ENCODE measurements at places on chromosomes 13 and 19. TPM values are rescaled to one million over a fixed set of nuclear protein-coding genes. Genes with fewer than 3 reads are reported as not detected.

HCST gene
- total RNA-seq, result not detected

DEDD2 gene
- 31.2 TPM for total RNA-seq

S1PR5 gene
- total RNA-seq, result 0.57 TPM

CEACAM20 gene
- total RNA-seq, result 0.16 TPM

DNA sequence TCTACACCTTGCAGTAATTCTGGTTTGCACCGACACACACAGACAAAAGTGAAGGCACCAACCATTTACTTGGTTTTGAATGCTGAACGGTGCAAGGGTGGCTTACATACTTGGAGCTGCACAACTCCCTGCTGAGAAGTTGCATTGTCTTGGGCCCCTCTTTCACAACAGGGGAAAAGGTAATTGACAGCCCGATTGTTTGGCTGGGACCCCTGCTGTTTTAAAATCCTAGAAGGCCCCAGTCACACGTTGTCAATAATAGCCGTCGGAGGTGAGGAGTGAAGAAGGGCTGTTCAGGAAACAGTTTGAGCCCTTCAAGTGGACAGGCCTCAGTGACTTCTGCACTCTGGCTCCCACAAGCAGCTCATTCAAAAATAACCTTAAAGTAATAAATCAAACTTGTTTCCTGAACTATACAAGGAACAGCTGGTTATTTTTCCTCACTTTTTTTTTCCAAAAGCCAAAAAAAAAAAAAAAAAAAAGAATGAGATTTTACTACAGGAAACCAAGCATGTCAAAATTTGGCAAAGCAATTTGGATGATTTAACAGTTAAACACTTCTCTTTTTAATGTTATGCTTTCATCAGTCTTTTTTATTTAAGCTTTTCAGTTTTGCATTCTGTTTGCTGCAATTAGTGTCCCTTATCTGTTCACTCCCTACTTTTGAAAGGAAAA, 19.0 kb upstream of the SPRY2 start:
- H3K27ac ChIP-seq, result no peak overlapping the region
- no peaks in the 10 kb centered on the region for H3K36me3 ChIP-seq
- peaks cover 26% of the 10 kb centered on the region for H3K4me1 ChIP-seq
- DNase-seq, result no peak
- H3K4me3 ChIP-seq, result no peak overlapping the region

GRCh38 chr13:97696921-97697320, 256.6 kb upstream of the IPO5 start:
- H3K4me3 ChIP-seq, result no peak overlapping the region
- H3K27me3 ChIP-seq, result no peaks in the 10 kb centered on the region
- no peaks in the 10 kb centered on the region for H3K36me3 ChIP-seq
- H3K4me1 ChIP-seq, result no peaks in the 10 kb centered on the region
- no peak for DNase-seq

- no peaks in the 10 kb centered on the region for H3K36me3 ChIP-seq
- peaks cover 28% of the 10 kb centered on the region for H3K4me1 ChIP-seq
- no peaks in the 10 kb centered on the region for H3K27me3 ChIP-seq
These were observed 1238.9 kb downstream of the UQCRFS1 start for GRCh38 chr19:27974082-27974513.

GRCh38 chr19:12668932-12669269, 2.3 kb downstream of the WDR83 start:
- peak overlapping the region; percentile 84 for H3K4me3 ChIP-seq
- H3K27ac ChIP-seq, result peak overlapping the region; percentile 94
- no peaks in the 10 kb centered on the region for H3K27me3 ChIP-seq

GRCh38 chr19:5147074-5147977, 178.4 kb downstream of the KDM4B start:
- no peaks in the 10 kb centered on the region for H3K27me3 ChIP-seq
- no peaks in the 10 kb centered on the region for H3K4me1 ChIP-seq
- H3K36me3 ChIP-seq, result no peaks in the 10 kb centered on the region
- DNase-seq, result no peak
- H3K27ac ChIP-seq, result no peak overlapping the region
- no peak overlapping the region for H3K4me3 ChIP-seq

- no peak for DNase-seq
- no peaks in the 10 kb centered on the region for H3K36me3 ChIP-seq
- no peak overlapping the region for H3K4me3 ChIP-seq
- peaks cover 23% of the 10 kb centered on the region for H3K4me1 ChIP-seq
These were observed 6.9 kb upstream of the PLEKHF1 start for GRCh38 chr19:29658221-29658991.

DNA sequence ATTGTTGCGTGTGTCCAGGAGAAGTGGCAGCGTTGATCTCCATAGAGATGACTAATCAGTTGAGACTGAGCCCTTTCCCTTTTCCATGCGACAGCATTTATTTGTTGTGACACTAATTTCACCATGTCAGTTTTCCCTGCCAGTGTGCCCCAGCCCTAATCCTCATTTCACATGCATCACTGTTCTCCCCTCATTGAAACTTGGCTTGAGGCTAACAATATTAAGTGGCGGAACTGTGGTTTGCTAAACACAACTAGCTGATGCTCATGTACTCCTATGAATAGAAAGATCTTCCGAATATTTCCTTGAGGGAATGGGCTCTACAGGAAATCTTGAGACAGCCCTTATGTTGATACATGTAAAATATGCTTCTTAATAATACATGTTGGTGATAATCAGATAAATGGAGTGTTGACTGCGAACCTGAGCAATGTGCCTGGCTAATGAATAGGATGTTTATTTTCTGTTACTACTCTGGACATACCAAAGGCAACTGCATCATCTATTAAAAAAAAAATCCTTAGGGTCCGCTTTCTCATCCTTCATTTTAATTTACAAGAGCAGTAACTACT, 258.6 kb downstream of the ATP8A2 start:
- DNase-seq, result no peak
- no peak overlapping the region for H3K4me3 ChIP-seq
- H3K27ac ChIP-seq, result no peak overlapping the region

DNA sequence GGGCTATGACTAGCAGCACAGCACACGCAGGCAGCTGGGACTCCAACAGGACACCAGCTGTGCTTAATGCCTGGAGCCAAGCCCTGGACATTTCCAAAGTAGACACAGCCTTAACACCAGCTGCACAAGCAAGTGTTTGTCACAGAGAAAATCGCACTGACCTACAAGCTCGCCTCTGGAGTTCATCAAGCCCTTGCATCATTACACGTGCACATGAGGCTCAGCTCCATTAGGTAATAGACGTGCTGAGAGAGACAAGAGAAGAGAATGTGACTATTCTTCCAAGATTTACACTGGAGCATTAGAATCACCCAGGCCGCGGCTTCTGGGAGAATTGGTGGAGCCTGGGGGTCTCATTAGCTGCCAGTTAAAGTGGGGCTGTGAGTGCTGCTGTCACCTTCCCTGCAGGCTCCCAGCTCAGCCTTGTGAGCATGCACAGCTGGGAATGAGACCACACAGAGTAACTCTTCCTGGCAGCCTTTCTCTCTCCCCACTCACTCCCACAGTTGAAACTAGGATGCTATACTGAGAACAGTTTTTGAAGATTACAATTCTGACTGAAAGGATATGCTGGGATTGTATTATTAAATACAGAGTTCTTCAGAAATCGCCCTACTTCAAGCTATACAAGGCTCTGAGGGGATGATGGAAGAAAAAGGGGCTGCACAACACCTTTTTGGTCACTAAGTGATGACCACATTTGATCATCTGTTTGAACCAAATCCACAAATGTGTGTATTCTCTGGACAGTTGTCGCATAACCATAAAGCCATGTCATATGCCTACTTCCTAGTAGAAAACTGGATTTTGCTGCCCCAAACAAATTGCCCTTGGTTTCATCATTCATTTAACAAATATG, 10.5 kb downstream of the STOML3 start:
- H3K4me3 ChIP-seq, result no peak overlapping the region
- H3K27ac ChIP-seq, result no peak overlapping the region
- peaks cover 5% of the 10 kb centered on the region for H3K4me1 ChIP-seq
- no peaks in the 10 kb centered on the region for H3K27me3 ChIP-seq

DNA sequence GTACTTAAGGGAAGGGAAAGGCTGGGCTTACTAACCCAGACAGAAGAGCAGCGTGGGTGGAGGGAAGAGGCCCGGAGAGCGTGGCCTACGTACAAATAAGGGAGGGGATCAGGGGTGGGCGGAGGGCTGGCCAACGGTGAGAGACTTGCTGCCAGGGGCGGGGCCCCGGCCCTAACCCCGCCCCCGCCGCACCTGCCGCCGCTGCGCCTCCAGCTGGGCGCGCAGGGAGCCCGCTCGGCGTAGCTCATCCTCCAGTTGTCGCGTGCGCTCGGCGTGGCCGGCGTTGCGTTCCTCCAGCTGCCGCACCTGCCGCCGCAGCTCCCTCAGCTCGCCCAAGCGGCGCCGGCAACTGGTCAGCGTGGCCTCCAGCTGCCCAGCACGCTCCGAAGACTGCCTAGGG, 5.7 kb downstream of the HOOK2 start:
- H3K4me1 ChIP-seq, result peaks cover 4% of the 10 kb centered on the region
- no peaks in the 10 kb centered on the region for H3K27me3 ChIP-seq
- H3K4me3 ChIP-seq, result no peak overlapping the region
- DNase-seq, result no peak
- no peak overlapping the region for H3K27ac ChIP-seq
- no peaks in the 10 kb centered on the region for H3K36me3 ChIP-seq

- no peak for DNase-seq
- no peaks in the 10 kb centered on the region for H3K4me1 ChIP-seq
- no peaks in the 10 kb centered on the region for H3K27me3 ChIP-seq
- H3K36me3 ChIP-seq, result no peaks in the 10 kb centered on the region
These were observed 594.6 kb downstream of the PCDH9 start for GRCh38 chr13:66635526-66635925.

DNA sequence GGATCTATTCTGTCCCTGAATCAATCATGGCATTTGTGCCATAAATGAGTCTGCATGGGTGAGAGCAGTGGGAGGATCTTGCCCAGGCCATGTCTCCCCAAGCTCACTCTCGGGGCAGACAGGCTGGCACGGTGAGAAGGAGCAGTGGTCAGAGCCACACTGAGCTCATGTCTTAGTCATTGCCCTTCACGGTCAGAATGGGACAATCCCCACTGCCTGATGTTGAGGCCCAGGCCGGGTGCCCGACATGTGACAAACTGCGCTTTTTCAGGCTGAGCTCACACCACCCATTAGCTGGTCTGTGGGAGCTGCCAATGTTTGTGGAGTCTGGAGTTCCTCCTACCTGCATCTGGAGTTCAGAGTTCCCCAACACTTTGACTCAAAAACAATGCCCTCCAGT, 481.9 kb downstream of the COG6 start:
- DNase-seq, result no peak
- H3K4me3 ChIP-seq, result no peak overlapping the region
- H3K27me3 ChIP-seq, result no peaks in the 10 kb centered on the region
- H3K36me3 ChIP-seq, result no peaks in the 10 kb centered on the region
- no peak overlapping the region for H3K27ac ChIP-seq
- no peaks in the 10 kb centered on the region for H3K4me1 ChIP-seq
